ENCODE measurements at places on chromosomes 12 and 14. TPM values are rescaled to one million over a fixed set of nuclear protein-coding genes. Genes with fewer than 3 reads are reported as not detected.

DNA sequence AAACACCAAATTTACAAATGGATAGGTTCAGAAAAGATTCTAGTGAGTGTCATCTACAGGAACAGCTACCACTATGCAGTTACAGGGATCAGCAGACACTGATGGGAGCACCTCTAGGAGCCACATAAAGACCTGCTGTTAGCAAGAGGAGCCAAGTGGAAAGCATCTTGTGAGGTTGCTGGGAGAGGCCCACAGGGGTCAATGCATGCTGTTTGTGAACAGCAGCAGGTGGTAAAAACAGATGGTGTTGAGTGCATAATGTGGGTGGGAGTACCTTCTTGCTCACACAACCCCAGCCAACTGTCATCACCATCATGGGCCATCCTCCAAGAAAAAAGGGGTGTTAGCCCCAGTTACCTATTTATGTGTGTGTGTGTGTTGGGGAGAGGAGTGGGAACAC is 215.2 kb upstream of the SSTR1 start:
- no peaks in the 10 kb centered on the region for H3K36me3 ChIP-seq
- DNase-seq = no peak
- no peak overlapping the region for H3K4me3 ChIP-seq
- H3K27ac ChIP-seq = no peak overlapping the region
- H3K27me3 ChIP-seq = 0 out of 2 replicates have a peak, but pooled peaks cover 3% of the 10 kb centered on the region

RAPGEF3 gene
- total RNA-seq = 0.38 TPM

NANOG gene
- not detected for total RNA-seq

GRCh38 chr14:53265025-53265424 is 111.9 kb upstream of the DDHD1 start:
- no peaks in the 10 kb centered on the region for H3K36me3 ChIP-seq
- H3K27me3 ChIP-seq = no peaks in the 10 kb centered on the region
- no peak overlapping the region for H3K27ac ChIP-seq
- no peak for DNase-seq
- H3K4me1 ChIP-seq = no peaks in the 10 kb centered on the region
- no peak overlapping the region for H3K4me3 ChIP-seq

- peaks cover 18% of the 10 kb centered on the region for H3K4me1 ChIP-seq
- no peaks in the 10 kb centered on the region for H3K27me3 ChIP-seq
- no peak overlapping the region for H3K27ac ChIP-seq
- H3K36me3 ChIP-seq = peaks cover 4% of the 10 kb centered on the region
- H3K4me3 ChIP-seq = no peak overlapping the region
- no peak for DNase-seq
Measured at GRCh38 chr14:102392506-102392905, 29.8 kb downstream of the TECPR2 start.
